ENCODE measurements at places on chromosomes 4 and X.
A peak's percentile ranks its signal among the peaks of the same experiment; 100 is the strongest.

GRCh38 chr4:10296730-10297129 lies 160.5 kb downstream of the ZNF518B start:
- peak; percentile 80 for DNase-seq

DNA sequence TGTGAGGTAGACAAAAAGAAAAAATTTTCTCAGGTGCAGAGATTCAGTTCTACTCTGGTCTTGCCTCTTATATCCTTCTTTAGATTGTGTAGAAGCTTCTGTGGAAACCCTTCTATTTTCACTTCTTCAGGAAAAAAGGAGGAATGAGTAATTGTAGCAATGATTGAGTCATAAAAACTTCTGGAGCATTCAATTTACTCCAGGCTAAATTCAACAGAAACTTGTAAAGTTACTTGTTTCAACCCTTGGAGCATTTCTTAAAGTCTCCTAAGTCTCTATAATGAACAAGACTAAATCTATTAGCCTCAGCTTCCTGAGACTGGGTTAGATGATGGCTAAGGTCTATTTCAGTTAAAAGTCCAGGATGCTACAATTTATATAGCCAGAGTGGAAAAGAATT lies 29.9 kb downstream of the BOD1L1 start:
- no peak for DNase-seq

DNA sequence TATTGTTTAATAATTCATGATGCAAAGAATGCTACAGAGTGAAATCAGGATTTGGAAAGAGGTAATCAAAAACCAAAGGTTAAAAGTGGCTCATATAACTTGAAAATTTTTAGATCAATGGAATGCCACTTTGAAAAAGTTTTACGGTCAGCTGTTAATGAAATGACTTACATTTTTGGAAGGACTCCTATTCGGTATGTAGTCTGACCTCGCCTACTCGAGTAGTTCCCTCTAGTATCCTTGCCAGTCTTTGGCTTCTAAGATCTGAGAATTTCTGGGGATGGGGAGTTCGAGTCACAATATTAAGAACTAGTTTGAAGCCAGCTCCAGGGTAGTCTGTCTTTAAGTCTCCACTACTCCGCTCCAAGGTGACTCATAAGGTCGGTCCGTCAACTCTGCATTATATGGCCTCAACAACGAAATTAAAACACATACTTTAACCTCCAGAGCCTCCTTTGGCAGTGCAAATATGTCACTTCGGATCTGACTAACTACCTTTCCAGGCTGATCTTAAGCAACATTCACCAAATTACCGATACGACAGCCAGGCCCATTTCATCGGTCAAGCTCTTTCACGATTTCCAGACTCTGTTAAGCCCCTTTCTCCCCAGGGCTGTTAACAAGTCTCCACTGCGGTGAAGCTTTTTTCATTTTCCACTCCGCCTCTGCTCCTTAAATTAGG lies 733 bp upstream of the NAA15 start:
- no peak for DNase-seq

DNA sequence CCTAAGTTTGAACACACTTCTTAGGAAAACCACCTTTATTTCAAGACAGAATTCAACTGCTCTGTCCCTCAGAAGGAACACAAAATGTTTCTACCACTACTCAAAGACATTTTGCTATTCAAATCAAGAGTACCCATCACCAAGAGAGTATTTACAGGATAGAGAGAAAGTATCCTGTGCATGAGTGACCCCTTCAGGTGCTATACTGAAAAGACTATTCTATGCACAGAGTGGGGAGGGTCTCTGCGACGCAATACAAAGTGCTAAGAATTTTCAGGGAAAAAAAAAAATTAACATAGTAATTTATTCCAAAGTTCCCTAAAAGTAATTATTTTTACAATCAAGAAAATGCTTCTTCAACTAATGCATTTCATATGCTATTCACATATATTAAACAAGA lies 346.4 kb upstream of the FAM241A start:
- DNase-seq = peak; percentile 17

DNA sequence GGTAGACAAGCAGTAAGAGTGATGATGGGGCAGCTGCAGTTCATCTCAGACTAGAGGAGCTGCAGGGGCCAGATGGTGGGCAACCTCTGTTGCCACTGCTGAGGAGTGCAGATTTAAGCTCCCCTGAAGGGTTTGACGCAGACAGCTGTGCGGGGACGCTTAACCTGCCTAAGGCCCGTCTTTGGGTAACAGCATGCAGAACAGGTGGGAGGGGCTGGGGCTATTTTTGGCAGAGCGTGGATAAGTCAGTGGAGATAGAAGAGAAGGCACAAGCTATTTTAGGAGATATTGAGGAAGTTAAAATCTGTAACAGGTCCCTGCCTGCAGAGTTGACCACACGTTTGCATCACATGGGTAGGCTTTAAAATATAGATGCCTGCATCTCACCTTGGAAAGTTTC lies 10.5 kb downstream of the CD99 start:
- peak; percentile 41 for DNase-seq

DNA sequence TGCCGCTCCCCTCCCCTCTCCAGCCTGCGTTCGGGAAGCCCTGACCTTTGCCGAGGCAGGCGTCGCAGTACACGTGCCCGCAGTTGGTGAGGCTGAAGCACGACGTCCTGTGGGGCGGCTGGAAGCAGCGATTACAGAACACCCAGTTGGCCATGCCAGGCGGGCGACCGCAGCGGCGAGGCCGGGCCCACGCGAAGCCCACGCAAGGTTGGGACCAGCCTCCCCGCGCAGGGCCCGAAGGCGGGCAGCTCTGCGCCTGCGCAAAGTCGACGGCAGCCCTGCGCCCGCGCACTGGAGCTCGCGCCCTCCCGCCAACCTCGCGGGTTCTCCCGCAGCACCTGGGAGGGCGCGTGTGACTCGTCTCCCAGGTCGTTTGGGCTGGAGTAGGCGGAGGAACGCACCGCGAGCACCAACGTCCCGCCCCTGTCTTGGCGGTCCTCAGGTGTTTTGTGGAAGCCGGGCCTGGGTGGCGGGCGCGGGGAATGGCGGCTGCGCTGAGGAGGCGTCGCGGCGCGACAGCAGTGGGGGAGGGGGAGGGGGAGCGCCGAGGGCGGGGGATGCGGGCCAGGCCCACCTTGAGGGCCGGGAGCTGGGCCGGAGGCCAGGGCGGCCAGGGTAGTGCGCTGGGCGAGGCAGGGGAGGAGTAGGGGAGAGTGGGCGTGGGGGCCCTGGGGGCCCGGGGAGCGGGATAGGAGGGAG lies at the start of gene RNF212:
RNF212 (minus strand) TSS at position 254 of the 699 bp plus-strand sequence; CDS start at position 154, 100 bp downstream.
- no peak for DNase-seq

GRCh38 chr4:168931215-168931650 lies 78.8 kb downstream of the CBR4 start:
- no peak for DNase-seq

DNA sequence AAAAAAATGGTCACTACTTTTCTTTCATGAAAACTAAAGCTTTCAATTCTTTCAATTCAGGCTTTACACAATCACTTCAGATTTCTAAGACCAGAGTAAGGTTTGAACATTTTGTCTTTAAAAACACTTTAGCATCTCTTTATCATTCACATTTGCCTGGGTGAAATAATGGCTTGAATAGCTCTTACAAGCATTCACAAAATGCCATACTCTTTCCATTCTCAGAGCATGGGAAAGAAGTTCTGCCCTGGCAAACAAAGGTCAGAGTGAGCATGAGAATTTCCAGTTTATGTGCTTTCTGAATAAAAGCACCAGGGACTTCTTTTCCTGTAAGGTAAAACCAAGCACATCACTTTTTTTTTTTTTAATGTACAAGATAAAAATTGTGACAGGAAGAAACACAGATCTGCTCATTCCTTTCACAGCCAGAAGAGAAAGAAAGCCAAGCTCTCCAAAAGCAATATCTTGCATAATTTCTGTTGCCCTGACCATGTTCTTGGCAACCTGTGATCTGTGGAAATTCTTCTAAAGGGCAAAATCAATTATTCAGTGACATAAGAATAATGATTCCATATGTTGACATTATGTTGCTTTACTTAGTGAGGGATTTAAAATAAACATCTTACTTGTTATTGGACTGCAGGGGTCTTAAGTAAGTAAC lies 64.8 kb downstream of the CD40LG start:
- DNase-seq = no peak

DNA sequence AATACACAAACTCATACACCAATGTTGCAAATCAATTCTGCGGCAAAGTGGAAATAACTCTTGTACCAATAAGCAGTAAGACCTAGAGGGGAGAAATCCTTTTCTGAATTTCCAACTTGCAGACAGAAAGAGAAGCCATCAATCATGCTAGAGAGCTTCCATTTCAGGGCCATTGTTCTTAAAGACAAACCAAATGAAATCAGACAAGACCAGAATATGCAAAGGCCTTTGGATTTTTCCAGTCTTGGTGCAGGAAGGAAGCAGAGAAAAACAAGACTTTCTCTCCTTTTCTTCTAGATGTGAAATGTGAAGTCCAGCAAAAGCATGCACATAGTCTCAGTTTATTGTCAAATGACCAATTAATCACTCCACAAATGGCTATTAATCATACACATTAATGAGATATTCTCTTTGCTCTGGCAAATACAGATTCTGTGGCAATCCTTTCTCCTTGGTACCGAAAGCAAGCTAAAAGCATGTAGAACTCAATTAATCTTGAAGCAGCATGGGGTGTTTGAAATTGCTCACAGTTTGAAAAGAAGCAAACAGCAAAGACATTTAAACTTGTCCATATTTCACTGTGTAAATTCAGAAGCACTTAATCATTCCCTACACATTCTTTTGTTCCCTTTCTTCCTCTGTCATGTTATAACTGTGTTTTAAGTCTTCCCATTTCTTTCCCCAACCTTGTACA lies 466.1 kb downstream of the GPAT3 start:
- no peak for DNase-seq

- no peak for DNase-seq
Measured at GRCh38 chr4:176533159-176533558, 213.4 kb downstream of the SPCS3 start.

DNA sequence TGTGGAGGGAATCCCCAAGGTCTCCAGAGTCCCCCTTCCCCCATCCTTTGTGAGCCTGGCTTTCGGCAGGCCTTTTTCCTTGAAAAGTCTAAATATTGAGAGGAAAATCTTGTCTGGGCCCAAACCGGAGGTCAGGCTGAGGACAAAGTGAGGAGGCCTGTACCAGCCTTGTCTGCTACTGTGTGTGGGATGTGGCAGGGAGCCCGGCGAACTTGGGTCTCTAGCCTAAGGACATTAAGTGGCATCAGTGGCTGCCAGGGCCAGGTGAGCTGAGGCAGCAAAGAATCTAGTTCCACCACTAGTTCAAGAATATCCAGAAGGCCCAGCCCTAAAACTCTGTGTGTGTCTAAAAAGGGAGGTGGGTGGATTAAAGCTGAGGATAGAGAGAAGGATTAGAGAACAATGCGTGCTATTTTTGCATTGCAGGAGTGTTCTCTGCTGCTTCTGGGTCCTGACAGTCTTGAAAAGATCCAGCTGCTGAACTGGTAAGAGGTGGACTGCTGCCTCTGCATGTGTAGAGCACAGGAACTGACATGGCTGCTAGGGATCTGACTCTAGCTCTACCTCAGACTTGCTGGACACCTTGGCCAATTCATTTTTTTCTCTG lies 1.2 kb upstream of the AMER1 start:
- DNase-seq = no peak

- DNase-seq = no peak
Measured at GRCh38 chr4:55947254-55947882, 1.4 kb upstream of the CEP135 start.

- DNase-seq = no peak
Measured at GRCh38 chr4:15385928-15386327, 41.9 kb upstream of the C1QTNF7 start.

GRCh38 chr4:130511776-130512175 lies 1415.8 kb downstream of the C4orf33 start:
- DNase-seq = peak; percentile 37

DNA sequence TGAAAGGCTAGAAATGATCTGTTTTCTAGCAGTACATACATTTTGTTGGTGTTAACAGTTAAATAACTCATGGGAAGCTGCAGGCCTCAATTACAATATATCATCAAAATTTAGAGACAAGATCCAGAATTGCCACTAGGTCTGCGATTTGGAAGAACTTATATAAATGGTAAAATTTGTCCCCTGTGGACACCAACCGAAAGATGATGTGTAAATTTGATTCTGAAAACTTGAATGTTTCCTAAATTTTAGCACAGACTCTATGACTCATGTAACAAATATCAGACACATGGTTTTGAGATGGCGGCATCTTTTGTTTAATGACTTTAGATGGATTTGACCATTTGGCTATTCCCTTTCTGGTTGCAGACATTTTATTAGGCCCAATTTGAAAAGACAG lies 6.0 kb upstream of the HPGDS start:
- DNase-seq = no peak

- no peak for DNase-seq
Measured at GRCh38 chr4:102589743-102590142, 88.6 kb downstream of the NFKB1 start.

DNA sequence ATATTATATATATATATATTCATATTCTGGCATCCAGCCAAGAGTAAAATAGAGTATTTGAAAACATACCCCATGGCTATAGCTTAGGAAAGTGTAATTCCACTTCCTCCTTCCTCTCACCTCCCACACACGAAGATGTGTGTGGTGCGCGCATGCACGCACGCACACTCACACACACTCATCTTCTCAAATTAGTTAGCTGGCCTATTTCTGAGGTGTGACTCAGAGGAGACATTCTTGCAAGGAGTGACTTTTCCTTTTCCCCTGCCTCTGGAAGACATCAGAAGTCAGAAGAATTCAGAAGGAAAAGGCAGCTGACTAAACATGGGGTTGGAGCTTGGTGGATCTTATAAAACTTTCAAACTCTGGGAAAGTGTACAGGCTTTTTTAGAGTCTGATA lies 8.8 kb downstream of the ENPEP start:
- DNase-seq = no peak
